Prostate gland (tissue), 2 donors: ENCODE measurements at places on chromosomes 12 and 14. TPM values are rescaled to one million over a fixed set of nuclear protein-coding genes. Genes with fewer than 3 reads are reported as not detected.
A peak's percentile ranks its signal among the peaks of the same experiment; 100 is the strongest.

DNA sequence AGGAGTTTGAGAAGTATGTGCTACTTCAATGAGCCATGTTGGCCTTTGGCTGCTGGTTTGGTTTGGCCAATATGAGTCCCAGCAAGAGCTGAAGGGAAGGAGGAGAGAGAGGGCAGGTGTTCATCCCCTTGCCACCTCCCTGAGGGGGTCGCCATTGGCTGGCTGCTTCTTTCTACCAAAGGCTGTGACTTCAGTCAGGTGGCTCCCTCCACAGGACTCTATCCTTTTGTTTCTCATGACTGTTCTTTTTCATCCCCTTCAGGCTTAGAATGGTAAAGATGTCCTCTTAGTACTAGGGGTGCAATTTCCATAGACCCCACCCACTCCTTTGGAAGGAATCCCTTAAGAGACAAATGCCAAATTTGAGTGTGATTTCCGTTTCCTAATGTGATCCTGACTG is 31.2 kb upstream of the OTOGL start:
- H3K27me3 ChIP-seq = no peaks in the 10 kb centered on the region
- no peaks in the 10 kb centered on the region for H3K4me1 ChIP-seq
- H3K36me3 ChIP-seq = no peaks in the 10 kb centered on the region
- no peak overlapping the region for H3K4me3 ChIP-seq
- no peak for DNase-seq
- H3K27ac ChIP-seq = no peak overlapping the region

Gene MMP19
- total RNA-seq = 2.6 TPM

DNA sequence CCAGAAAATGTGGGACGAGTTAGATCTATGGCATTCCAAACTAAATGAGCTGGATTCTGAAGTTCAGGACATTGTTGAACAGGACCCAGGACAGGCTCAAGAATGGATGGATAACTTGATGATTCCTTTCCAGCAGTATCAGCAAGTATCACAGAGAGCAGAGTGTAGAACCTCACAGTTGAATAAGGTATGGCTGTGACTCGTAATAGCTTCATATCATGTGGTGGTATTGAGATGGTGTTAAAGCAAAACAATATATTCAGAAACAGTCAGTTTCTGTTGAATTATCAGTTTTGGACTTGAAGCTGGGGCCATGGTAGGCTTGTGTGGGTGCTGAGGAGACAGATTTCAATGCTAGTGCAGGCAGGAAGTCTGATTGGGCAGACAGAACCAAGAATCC is 213.7 kb downstream of the ESR2 start:
- H3K27me3 ChIP-seq = no peaks in the 10 kb centered on the region
- no peaks in the 10 kb centered on the region for H3K36me3 ChIP-seq
- no peaks in the 10 kb centered on the region for H3K4me1 ChIP-seq
- H3K4me3 ChIP-seq = no peak overlapping the region
- DNase-seq = no peak

Gene VDR
- total RNA-seq = 4.3 TPM

DNA sequence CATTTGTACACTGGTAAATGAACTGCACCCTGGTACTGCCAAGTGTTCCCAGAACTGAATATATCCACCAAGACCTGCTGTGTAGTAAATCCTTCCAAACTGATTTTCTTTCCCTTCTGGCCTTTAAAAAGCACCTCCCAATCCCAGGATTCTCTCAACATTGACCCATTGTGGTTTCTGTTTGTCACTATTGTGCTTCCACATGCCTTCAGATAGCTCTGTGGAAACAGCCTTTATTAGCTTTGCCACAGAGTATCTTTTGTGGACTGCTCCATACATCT is 949 bp upstream of the KIF21A start:
- no peaks in the 10 kb centered on the region for H3K4me1 ChIP-seq
- no peaks in the 10 kb centered on the region for H3K27me3 ChIP-seq
- H3K27ac ChIP-seq = peak overlapping the region; percentile 90
- H3K36me3 ChIP-seq = no peaks in the 10 kb centered on the region
